ENCODE measurements at places on chromosomes 4 and X.

DNA sequence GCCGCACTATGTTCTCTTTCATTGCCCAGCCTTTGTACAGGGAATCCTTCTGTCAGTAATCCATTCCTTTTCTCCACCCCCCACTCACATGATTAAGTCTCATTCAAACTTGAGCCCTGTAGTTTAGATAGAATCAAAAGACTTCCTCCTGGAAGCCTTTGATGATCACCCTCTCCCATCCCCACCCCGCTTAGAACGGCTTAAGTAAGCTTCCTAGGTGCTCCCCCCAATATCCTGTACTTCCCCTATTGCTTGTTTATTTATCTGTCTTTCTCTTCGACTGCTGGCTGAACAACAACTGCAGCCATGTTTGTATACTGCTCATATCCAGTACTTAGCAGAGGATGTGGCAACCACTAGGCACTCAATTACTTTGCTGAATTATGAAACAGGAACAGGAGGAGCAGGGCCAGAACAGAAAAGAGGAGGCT, 38.5 kb upstream of the GPC3 start:
- no peak for DNase-seq

DNA sequence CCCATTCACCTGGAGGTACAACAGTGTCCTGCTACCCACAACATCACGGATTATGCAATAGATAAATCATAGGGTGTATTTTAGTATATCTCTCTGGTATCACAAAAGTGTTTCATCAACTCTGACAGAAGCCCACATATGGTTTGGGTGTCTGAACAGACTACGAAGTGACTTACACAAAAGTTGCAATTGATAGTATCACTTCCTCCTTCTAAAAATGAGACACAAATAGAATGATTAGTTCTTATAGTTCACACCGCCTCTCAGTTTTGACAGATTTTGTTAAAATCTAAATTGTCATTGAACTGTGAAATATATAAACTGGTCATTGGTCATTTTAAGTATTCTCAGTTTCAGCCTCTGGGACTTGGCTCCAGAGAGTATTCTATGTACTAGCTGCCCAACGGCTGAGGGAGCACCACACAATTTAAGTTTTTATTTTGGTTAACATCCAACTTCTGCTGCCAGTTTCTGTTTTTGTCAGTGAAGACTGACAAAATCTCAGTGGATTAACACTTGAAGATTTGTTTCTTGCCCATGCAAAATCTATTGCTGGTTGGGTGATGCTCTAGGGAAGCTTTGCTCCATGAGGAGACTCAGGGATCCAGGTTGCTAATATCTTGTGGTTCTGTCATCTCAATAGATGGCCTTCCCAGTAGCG, 113.8 kb upstream of the PUDP start:
- DNase-seq = no peak

DNA sequence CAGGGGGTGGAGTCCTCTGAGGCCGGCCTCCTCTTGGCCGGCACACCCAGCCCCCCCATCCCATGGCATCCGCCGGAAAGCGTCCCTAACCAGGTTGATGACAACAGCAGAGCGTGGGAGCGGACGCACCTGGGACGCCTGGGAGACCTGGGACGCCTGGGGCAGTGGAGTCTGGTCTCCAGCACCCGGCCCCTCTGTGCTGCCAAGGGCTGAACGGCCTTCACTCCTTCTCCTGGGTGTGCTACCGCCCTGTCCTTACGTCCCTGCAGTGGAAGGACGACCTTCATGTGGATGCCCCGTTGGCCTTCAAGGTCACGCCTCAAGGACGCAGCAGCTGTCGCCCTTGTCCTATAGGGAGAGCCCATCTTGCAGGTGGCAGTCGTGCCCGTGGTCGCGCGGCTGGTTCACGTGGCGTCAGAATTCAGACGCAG, 26.9 kb downstream of the NKX1-1 start:
- DNase-seq = no peak

DNA sequence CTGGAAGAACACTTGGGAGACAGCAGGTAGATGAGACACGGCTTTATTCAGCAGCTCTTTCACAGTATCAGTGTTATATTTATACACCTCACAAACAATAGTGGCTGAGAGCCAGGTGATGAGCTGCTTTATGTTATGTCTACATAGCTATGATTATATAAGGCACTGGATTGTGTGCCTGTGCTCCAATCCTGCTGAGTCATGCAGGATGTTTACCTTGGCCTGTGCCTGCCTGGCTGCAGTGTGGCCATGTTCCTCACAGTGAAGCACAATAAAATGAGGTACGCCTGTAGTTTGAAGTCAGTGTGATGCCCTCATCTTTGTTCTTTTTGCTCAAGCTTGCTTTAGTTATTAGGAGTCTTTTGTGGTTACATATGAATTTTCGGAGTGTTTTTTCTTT, 31.3 kb downstream of the CXCL13 start:
- no peak for DNase-seq

DNA sequence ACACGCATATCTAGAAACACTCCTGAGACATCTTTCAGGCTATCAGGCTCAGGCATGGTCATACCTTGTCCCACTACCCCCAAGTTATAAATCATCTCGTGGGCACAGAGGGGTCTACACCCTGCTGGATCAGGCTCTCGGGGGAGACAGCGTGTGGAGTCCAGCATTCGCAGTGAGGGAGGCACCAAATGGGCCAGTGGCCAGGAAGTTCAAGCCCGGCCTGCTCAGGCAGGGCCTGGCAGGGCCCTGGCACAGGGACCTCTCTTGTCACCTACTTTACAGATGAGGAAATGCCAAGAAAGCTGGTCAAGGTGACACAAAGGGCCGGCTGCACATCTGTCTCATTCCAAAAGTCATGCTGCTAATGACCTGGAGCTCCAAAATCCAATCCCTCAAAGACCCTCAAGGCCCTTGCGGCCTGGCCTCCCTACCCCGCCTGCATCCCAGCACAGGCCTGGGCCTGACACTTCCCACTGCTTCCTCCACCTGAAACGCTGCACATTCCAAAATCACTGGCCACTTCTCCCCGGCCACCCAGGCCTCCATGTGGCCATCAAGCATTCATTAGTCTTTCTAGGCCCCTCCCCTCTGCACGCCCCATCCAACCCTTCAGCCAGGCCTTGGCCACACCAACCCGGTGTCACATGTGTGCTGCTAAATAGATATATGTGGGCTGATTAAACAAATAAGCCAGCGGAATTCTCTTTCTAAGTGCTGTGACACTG, 35.6 kb downstream of the ACOX3 start:
- DNase-seq = no peak

DNA sequence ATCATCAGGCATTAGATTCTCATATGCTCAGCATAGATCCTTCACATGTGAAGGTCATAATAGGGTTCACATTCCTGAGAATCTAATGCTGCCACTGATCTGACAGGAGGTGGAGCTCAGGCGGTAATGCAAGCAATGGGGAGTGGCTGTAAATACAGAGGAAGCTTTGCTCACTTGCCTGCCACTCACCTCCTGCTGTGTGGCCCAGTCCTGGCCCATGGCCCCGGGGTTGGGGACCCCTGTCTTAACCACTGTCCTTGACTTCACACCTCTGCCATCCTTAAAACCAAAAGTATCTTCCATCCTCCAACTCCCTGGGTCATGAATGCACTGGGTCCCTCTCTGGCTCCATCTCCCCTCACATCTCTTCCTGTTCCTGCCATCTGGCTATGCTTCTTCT, 129.1 kb downstream of the HMX1 start:
- no peak for DNase-seq

GRCh38 chrX:140495739-140496138, 9.1 kb downstream of the SOX3 start:
- no peak for DNase-seq

- no peak for DNase-seq
These were observed 508.6 kb upstream of the EPHA5 start for GRCh38 chr4:66178906-66179305.

- DNase-seq = no peak
These were observed 83.8 kb upstream of the CLCN4 start for GRCh38 chrX:10072786-10073568.

DNA sequence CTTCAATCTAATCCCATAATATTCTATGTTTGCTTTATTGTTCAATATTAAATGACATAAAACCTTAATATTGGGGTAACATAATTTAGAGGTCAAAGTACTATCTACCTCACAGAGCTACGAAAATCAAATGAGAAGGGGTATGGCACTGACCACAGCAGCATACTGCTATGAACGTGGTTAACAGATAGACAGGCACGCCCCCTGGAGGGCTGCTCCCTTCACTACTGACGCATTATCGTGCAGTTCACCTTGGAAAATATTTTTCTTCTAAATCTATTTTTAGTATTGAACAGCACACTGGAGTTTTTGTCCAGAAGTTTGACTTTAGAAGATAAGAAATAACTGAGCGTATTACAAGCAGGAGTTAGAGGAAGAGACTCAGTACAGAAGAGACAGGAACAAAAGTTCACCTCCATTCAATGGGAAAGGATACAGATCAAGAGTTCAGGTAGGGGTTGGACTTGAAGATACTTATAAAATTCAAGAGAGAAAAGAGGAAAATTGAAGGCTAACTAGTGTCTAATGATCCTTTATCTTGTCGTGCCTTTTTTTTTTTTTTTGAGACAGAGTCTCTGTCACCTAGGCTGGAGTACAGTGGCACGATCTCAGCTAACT, 22.7 kb downstream of the MAP9 start:
- DNase-seq = peak; percentile 5

GRCh38 chrX:52420824-52421443, 52.1 kb downstream of the XAGE2 start:
- DNase-seq = no peak

DNA sequence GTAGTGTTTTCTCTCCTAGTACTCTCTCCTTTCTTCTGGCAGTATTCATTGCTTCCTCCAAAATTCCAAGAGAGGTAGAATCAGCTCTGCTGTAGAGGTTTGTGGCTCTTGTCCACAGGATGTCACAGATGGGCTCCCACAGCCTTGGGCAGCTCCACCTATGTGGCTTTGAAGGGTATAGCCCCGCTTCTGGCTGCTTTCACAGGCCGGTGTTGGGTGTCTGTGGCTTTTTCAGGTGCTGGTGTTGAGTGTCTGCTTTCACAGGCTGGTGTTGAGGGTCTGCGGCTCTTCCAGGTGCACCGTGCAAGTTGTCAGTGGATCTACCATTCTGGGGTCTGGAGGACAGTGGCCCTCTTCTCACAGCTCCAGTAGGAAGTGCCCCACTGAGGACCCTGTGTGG, 7.9 kb upstream of the AADAT start:
- no peak for DNase-seq

GRCh38 chrX:12702509-12703091, 88.6 kb upstream of the PRPS2 start:
- DNase-seq = peak; percentile 6

GRCh38 chr4:77036206-77036605, 39.6 kb downstream of the CCNI start:
- DNase-seq = no peak

DNA sequence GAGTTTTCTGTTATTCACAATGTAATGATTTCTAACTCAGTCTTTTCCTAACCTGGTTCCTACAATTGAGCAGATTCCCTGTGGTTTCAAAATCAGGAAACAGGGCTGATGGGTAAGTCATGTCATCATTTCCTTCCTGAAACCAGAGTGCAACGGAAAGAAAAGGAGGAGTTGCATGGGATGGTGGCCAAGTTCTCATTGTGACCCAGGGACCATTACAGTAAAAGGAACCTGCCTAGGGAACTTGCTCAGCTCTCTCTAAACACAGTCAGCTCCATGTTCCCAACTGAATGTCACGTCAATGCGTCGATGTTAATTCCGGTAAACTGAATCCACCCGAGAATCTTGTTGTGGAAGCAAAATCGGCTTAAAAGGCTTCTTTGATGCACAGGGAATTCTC, 51.2 kb downstream of the LGI2 start:
- DNase-seq = no peak

GRCh38 chr4:160825644-160826338, 1338.0 kb downstream of the FSTL5 start:
- DNase-seq = no peak

- DNase-seq = no peak
These were observed 68.8 kb downstream of the FBXW7 start for GRCh38 chr4:152467101-152467500.

DNA sequence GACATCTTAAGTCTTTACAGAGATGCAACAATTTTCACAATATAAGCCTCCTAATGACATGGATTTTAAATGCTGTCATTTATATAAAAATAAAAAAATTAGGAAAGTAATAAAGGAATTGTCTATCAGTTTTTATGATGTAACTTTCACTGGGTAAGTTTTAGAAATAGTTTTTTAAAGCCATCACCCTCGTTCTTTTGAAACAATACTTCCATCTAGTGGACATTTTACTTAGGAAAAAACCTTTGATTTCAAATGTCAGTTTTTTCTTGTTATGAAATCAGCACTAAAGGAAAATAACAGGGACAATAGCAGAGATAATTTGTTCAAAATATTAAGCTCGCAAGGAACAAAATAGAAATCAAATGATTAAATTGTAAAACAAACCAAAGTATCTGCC, 24.3 kb upstream of the NDNF start:
- DNase-seq = no peak

DNA sequence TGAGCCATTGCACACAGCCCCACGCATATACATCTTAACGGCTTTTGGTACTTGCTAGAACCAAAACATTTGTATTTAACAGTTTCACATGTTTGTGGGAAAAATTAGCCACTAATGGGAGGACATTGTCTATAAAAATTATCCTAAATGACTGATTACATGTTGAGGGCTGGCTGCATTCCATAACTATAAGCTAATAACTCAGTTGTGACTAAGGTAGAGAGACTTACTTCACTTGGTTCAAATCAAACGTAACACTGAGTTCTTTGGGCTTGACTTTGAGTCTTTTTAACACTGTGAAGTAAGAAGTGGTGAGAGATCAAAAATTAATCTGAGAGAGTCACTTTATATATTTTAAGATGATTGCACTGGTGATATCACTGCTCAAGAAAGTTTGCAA, 47.9 kb upstream of the PGRMC2 start:
- DNase-seq = no peak

- DNase-seq = no peak
These were observed 490.0 kb upstream of the TENM3 start for GRCh38 chr4:181753207-181753606.

- DNase-seq = no peak
These were observed 263.0 kb downstream of the IQCM start for GRCh38 chr4:149552601-149553000.

GRCh38 chrX:143754183-143754582, 33.6 kb upstream of the SPANXN2 start:
- no peak for DNase-seq

GRCh38 chr4:150131581-150132228, 53.5 kb downstream of the DCLK2 start:
- no peak for DNase-seq

GRCh38 chrX:7771788-7772438, 71.1 kb upstream of the VCX start:
- no peak for DNase-seq

- DNase-seq = peak; percentile 59
These were observed 322.4 kb downstream of the ARHGAP10 start for GRCh38 chr4:148054275-148054674.

- no peak for DNase-seq
These were observed 249.1 kb upstream of the DIAPH2 start for GRCh38 chrX:96435378-96436035.

- peak; percentile 80 for DNase-seq
These were observed at the start of gene CNOT6L for GRCh38 chr4:77818602-77819403. Gene CNOT6L (minus strand): TSS chr4:77819368. CDS start chr4:77819308, 60 bp downstream.

DNA sequence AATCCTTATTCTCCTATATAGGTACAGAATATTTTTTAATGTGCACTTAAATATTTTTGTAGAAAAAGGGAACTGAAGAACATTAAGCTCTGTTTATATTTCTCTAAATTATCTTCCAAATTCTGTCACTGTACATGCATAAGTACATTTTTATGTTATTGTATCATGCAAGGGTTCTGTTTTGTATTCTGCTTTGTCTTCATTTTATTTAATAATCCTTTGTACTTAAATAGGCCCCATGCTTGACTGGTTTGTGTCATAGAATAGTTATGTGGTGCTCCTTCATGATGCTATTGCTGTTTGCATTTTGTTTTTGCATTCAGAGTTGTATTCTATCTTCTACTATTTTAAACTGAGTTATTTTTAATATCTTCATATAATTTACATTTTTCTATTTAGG, 111.9 kb upstream of the EDNRA start:
- no peak for DNase-seq

All from CD4-positive, CD25-positive, alpha-beta regulatory T cell (primary cell).